ENCODE measurements at places on chromosomes 16 and 17. TPM values are rescaled to one million over a fixed set of nuclear protein-coding genes. Genes with fewer than 3 reads are reported as not detected.

Gene SAMD14
- total RNA-seq, result 0.28 TPM

Gene CD300H
- not detected for total RNA-seq

Gene CX3CL1
- total RNA-seq, result under 0.01 TPM

Gene CEP112
- 2.1 TPM for total RNA-seq

Data from nasal cavity respiratory epithelium epithelial cell of viscerocranial mucosa (primary cell).